T-helper 17 cell (primary cell): ENCODE measurements at places on chromosomes 11 and 22. TPM values are rescaled to one million over a fixed set of nuclear protein-coding genes. Genes with fewer than 3 reads are reported as not detected.
A peak's percentile ranks its signal among the peaks of the same experiment; 100 is the strongest.

DNA sequence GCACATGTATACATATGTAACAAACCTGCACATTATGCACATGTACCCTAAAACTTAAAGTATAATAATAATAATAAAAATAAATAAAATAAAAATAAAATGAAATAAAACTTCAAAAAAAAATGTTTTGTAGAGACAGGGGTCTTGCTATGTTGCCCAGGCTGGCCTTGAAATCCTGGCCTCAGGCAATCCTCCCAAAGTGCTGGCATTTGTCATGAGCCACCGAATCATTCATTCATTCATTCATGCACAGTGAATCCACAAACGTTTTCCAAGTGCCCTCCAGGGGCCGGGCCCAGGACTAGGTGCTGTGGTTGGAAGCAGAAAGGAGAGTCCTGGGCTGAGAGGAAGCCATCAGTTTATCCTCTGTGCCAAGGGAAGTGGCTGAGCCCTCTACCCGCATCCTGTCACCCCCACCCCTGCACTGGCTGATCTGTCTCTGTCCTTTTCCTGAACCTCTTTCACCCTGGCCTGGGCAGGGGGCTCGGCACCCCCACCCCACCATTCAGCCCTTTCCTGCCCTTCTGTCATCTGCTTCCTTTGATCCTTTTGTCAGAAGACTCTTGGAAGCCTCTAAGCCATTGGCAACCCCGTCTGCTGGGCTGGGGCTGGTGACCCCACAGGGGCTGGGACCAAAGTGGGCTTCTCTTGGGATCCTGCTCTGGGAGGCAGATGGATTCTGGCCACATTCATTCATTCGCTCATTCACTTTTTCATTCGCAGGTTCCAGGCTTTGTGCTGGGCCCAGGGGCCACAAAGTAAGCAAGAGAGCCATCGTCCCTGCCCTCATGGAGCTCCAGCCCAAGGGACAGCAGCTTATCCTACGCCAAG, 84.3 kb downstream of the IGLL1 start:
- no peak for DNase-seq

GRCh38 chr11:774873-775592, 2.3 kb downstream of the GATD1 start:
- DNase-seq: no peak

DNA sequence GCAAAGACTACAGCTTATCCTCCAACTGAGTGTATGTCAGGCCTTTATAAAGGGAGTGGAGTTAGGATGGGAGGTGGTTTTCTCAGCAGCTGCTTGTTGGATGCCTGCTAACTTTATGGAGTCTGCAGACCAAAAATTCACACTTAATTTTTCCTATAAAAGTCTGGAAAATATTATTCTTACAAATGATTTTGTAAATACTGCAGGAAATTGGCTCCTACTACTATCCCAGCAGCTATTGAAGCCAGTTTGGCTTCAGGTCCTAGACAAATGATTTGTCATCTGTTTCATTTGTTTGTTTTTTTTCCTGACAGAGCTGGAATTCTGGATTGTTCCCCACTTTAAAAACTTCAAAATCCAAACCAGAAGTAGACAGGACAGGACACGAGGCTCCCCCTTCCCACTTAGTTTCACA, 292.5 kb downstream of the TMEM135 start:
- no peak for DNase-seq

- DNase-seq: no peak
Observed at GRCh38 chr11:5684036-5684645, 733 bp downstream of the TRIM5 start.

The TTC36 gene
- total RNA-seq: 0.55 TPM

The TCN2 gene
- total RNA-seq: 0.65 TPM

DNA sequence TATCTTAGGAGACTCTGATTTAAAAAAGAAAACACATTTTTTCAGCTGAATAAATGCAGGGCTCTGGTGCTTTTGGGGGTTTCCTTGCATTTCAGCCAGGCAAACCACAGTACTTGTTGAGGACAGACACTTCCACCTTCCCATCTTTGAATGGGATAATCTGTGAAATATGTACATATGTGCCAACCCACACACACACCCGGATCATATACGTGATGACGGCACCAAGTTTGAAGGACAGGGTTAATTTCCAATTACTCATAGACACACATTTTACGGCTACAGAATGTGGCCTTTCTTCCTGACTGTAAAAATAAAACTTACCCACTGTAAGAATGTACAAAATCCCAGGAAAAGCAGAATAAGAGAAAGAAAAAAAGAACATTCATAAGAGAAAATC, 104.4 kb downstream of the MPPED2 start:
- no peak for DNase-seq

The CENPM gene
- total RNA-seq: 26.9 TPM

GRCh38 chr11:89381094-89381493, 110.1 kb downstream of the NOX4 start:
- no peak for DNase-seq

The MAPK8IP1 gene
- total RNA-seq: 7.6 TPM

The C11orf68 gene
- 18.1 TPM for total RNA-seq

DNA sequence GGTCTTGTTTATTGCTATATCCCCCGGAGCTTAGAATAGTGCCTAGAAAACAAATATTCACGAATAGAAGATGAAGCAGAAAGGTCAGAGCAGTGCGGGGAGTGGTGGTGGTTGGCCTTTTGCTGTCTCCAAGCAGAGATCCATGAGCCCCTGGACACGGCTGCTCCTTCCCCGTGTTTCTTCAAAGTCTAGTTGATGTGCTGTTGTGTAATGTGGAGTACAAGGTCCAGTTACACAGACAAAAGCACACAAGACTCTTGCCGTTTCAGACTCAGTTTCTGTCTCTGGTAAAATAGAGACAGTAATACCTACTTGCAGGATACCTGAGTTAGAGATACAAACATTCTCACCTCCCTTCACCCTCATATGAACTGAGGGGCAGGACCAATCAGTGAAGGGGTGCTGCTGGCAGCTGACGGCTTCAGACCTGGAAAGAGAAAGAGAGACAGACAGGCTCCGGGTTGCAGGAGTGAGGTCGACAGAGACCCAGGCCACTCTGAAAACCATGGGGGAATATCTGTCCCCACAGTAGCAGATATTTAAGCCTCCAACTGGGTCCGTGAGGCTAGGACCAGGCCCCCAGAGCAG, 56.2 kb downstream of the RASSF10 start:
- no peak for DNase-seq

GRCh38 chr11:95337972-95338429, 107.0 kb upstream of the SESN3 start:
- DNase-seq: no peak

The GLYATL1 gene
- not detected for total RNA-seq

DNA sequence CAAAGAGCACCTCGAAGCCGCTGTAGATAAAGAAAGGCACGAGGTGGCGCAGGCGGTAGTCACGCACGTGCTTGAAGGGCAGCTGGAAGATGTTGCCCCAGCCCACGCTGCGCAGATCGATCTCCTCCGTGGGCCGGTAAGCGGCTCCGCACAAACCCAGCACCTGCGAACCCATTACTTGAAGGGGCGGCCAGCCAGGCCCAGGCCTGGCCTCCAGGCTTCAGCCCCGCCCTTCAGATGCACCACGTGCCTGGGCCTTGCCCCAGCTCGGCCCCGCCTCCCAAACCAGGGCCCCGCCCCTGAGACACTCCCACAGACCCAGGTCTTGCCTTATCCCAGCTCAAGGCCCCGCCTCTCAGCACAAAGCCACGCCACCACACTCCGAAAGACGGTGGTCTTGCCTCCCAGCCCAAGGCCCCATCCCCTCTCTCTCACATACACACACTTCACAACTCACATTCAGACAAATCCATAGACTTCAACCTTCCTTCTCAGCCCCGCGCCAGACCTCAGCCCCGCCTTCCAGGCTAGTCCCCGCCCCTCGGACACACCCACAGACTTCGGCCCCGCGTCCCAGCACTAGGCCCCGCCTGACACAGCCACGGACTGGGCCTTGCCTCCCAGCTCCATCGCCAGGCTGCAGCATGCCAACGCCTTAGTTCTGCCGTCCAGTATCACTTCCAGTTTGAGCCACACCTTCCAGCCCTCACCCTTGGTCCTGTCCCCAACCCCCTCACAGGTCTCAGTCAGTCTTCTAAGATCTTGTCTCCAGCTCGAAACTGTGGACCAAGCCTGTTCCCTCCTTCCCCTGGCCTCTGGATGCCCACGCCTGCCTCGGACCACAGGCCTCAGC, 7.0 kb downstream of the UNC93B1 start:
- DNase-seq: no peak

DNA sequence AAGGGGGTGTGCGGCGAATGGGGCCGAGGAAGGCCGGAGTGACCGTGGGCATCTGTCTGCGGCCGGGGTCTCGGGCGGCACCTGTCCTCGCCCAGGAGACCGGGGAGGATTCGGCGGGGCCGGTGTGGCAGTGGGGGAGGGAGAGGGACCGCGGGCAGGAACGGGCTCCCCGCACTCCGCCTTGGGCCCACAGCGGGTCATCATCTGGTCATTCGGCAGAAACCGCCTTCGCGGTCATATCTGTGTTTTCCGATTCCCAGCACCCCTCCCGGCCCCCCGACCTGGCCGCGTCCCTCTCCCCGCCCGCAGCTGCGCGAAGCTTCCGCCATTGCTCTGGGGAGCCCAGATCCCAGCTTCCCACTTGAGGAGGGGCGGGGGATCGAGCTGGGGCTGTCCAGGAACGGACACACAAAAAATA, 824 bp upstream of the CBX6 start:
- no peak for DNase-seq

The SAA4 gene
- total RNA-seq: not detected

GRCh38 chr11:16871368-16871767, 132.9 kb downstream of the C11orf58 start:
- no peak for DNase-seq

The FAM111B gene
- 1.4 TPM for total RNA-seq

- DNase-seq: no peak
Observed at GRCh38 chr22:35674335-35674734, 26.1 kb downstream of the APOL6 start.

DNA sequence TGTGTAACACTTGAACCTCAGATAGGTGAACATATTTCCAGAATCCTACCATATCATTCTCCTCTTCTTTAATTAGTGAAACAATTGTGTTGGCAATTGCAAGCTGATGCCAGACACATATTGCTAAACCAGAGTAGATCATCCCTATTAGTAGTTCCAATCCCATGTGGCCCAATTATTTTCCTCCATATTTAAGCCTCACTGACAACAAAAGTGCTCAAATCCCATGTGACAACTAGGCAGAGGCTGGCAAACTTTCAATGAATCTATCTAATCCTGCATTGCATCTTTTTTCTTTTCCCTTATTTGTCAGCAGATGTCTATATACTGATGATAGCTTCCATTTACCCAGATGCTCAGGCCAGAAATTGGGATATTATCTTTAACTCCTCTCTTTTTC, 90.4 kb downstream of the GRIA4 start:
- DNase-seq: no peak

GRCh38 chr11:61004180-61004611, 32.7 kb downstream of the CD6 start:
- no peak for DNase-seq

DNA sequence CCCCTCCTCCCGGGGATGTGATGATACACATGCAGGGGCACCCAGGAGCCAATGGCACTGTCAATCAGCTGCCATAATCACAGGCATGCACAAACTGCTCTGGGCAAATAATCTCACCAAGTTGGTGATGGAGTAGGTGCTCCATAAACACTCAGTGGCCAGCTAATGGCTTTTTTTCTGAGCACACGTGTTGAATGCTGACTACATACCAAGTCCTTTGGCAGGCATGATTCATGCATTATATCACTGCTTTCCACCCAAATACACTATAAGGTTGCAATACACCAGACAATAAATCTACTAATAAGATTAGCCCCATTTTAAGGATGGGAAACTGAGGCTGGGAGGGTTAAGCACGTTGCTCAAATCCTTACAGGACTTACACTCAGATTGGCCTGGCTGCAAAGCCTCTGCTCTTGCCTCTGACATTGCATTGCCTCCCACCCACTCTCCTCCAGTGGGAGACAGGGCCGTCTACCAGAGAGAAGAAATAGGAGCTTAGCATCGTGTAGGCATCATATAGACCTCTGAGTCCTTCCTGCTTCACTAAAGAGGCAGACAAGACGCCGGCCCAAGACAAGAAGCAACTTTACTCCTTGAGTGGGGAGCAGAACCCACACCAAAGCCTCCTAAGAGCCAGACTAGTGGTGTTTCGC, 32.7 kb upstream of the ACCSL start:
- no peak for DNase-seq

- DNase-seq: no peak
Observed at GRCh38 chr22:38941488-38941987, 15.9 kb upstream of the APOBEC3A start.

DNA sequence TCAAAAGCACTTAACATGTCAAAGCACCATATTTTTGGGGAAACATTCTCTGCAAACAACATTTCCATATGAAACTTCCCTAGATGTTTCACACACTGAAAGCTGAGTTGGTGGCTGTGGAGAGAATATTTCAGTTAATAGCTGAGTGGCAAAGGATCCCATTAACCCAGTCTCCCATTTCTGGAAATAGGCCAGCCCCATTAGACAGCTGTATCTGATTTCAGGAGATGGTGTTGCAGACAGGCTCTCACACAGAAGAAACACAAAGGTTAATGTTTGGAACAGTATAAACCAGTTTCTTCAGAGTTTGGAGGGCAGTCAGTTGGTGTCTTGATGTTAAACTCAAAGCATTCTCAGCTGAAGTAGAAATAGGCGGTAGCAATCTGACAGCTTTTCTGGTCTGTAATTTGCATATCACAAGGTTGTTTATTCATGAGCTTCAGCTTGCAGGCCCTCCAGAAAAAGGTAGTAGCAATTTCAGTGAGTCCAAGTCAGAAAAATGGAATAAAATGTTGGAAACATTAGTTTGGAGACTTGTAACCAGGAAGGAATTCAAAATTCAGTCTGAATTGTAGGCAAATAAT, 15.5 kb upstream of the ZBTB44 start:
- DNase-seq: no peak

GRCh38 chr22:46267431-46268279, at the start of gene TTC38:
TTC38 (plus strand) TSS chr22:46268008; CDS start chr22:46268040, 32 bp downstream.
- peak; percentile 47 for DNase-seq

- DNase-seq: no peak
Observed at GRCh38 chr11:109150581-109150980, 271.4 kb upstream of the C11orf87 start.

The MIOX gene
- total RNA-seq: not detected

DNA sequence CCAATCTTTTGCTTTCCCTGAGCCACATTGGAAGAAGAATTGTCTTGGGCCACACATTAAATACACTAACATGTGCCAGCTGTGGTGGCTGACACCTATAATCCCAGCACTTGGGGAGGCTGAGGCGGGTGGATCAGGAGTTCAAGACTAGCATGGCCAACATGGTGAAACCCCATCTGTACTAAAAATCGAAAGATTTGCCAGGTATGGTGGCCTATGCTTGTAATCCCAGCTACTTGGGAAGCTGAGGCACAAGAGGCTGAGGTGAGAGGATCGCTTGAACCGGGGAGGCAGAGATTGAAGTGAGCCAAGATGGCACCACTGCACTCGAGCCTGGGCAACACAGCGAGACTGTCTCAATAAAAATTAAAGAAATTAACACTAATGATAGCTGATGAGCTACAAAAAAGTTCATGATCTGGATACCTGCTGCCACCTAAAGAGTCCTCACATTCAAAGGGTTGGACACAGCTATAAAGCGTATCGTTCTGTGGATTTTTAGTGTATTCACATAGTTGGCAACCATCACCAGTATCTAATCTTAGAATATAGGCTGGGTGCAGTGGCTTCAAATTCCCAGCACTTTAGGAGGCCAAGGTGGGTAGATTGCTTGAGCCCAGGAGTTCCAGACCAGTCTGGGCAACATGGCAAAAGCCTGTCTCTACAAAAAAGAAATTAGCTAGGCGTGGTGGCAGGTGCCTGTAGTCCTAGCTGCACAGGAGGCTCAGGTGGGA, 3.4 kb upstream of the LDHC start:
- no peak for DNase-seq
